ENCODE measurements at places on chromosomes 16 and 17.

DNA sequence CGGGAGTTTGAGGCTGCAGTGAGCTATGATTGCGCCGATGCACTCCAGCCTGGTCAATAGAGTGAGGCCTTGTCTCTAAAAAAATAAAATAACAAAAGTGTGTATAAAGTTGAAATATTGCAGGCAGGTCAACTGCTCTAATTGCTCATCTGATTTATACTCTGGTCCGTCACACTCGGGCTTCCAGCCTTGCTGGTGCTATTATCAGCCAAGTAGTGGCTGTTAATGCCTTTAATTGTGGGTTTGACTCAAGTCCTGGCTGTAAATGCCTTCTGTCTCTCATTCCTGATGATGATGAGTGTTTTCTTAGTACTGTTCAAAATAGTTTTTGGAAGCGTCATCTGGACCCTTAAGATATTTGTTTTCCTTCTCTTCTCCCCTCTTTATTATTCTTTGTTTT, 18.4 kb downstream of the SYT17 start:
- DNase-seq = no peak

DNA sequence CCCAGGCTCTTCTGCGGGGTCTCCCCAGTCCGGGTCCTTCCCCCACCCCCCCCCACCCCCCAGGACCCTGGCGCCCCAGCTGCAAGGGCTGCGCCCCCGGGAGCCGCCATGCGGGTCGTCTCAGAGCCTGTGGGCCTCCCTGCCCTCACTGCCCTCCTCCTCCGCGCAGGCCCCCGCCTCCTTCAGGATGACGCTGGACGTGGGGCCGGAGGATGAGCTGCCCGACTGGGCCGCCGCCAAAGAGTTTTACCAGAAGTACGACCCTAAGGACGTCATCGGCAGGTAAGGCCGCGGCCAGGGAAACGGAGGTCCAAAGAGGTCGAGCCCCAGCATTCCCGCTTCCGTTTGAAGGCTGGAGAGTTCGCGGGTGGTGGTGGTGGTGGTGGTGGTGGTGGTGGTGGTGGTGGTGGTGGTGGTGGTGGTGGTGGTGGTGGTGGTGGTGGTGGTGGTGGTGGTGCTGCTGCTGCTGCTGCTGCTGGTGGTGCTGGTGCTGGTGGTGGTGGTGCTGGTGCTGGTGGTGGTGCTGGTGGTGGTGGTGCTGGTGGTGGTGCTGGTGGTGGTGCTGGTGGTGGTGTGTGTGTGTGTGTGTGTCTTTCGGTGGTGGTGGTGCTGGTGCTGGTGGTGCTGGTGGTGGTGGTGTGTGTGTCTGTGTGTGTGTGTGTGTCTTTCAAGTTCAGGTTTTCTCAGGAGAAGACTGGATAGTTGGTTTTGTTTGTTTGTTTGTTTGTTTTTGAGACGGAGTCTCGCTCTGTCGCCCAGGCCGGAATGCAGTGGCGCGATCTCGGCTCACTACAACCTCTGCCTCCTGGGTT, 615 bp downstream of the PHKG2 start:
- DNase-seq = no peak

GRCh38 chr16:67752641-67753040, 33.5 kb upstream of the GFOD2 start:
- DNase-seq = no peak

- no peak for DNase-seq
Measured at GRCh38 chr17:74520016-74520434, 11.2 kb downstream of the CD300LB start.

GRCh38 chr16:8725513-8726178, 51.2 kb downstream of the ABAT start:
- DNase-seq = no peak

GRCh38 chr17:65498816-65499215, 62.6 kb downstream of the AXIN2 start:
- DNase-seq = no peak

DNA sequence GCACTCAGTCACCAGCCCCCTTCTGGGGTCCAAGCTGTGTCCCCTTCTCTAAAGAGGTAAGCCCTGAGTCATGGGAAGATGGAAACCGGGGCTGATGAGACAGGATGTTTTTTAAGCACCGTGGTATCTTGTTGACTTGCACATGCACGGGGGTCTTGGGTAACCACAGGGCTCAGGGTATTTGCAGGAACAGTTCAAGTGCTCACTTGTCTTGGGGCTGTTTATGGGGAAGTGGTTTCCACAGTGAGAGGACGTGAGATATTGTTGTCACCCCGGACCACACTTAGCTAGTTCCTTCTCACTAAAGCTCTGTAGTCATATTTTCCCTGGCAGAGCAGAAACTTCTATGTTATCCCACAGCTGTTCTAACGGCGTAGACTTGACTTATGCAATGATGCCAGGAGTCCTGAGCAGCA, 7.7 kb downstream of the CCL3L1 start:
- no peak for DNase-seq

GRCh38 chr17:41792845-41793783, 6.6 kb upstream of the JUP start:
- no peak for DNase-seq

GRCh38 chr16:89552329-89552728, 8.2 kb upstream of the RPL13 start:
- DNase-seq = no peak

DNA sequence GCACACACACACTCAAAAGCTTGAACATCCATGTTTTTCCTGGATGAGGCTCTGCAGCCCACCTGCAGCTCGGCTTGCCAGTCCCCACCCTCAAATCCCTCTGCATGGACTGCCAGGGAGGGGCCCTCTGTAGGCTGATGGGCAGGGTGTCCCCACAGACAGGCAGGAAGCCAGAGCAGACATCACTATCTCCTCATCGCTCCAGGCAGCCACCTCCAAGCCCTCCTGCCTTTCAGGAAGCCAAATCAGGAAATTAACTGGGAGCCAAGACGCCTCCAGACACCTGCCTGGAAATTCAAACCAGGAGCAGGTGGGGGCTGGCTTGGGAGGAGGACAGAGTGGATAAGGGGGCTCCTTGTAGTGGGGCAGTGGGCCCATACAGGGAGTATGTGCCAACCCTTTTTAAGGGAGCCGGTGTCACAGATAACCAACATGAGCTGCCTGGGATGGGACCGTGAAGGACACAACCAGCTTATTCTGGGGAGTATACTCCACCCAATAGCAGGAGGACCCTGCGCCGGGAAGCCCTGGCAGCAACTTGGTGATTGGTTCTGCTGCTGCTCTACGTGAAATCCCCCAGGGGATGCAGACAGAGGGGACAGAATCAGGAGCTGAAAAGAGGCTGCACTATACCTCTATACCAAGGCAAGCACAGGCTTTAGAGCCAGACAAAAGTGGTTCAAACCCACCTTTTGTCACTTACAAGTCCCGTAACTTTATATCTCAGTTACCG, 139.1 kb downstream of the CCT6B start:
- DNase-seq = no peak

- no peak for DNase-seq
Measured at GRCh38 chr17:32452281-32452680, 8.0 kb downstream of the PSMD11 start.

GRCh38 chr17:71417142-71417541, 703.7 kb upstream of the SOX9 start:
- DNase-seq = no peak

- DNase-seq = no peak
Measured at GRCh38 chr17:58593123-58593522, 78.7 kb upstream of the MTMR4 start.

DNA sequence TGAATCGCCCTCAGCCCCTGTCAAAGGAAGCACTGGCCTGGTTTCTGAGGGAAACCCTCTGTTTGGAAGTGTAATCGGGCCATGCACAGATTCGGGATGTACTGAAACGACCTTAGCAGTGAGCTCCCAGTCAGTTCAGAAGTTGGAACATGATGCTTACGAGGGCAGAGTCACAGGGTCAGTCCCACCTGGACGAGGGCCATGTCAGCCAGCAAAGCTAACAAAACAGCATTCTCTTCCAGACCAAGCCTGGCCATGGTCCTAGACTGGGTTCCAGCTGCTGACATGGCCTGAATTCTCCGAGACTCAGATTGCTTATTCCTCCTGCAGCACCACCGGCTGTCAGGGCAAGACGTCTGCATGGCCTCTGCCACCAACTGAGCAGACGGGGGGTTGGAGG, 192.2 kb upstream of the WSCD1 start:
- DNase-seq = no peak

DNA sequence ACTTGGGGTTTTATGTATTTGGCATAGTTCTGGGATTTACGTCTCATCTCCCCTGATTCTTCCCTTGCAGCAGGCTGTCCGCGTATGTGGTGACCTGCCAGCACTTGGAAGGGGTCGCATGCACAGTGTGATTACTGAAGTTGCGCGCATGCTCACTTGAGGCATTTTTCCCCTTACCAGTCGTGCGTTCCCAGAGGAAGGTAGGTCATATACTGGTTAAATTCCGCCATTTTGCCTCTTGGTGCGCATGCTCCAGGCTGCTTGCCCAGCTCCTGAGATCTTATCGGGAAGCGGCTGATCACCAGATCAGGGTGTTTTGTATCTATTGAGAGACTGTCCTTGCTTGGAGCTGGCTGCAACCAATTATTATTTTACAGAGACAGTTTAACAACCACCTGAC, 56.5 kb upstream of the TEX2 start:
- no peak for DNase-seq

- no peak for DNase-seq
Measured at GRCh38 chr17:47948706-47949196, 7.4 kb downstream of the PNPO start.

- no peak for DNase-seq
Measured at GRCh38 chr17:6701719-6702118, 11.4 kb downstream of the SLC13A5 start.

GRCh38 chr17:49987681-49988441, 7.2 kb downstream of the DLX3 start:
- DNase-seq = no peak

GRCh38 chr17:28124962-28125361, 82.5 kb downstream of the NLK start:
- DNase-seq = no peak

GRCh38 chr17:64575431-64575830, 68.7 kb downstream of the CEP95 start:
- DNase-seq = no peak

- no peak for DNase-seq
Measured at GRCh38 chr17:48639982-48640857, 14.1 kb upstream of the HOXB9 start.

DNA sequence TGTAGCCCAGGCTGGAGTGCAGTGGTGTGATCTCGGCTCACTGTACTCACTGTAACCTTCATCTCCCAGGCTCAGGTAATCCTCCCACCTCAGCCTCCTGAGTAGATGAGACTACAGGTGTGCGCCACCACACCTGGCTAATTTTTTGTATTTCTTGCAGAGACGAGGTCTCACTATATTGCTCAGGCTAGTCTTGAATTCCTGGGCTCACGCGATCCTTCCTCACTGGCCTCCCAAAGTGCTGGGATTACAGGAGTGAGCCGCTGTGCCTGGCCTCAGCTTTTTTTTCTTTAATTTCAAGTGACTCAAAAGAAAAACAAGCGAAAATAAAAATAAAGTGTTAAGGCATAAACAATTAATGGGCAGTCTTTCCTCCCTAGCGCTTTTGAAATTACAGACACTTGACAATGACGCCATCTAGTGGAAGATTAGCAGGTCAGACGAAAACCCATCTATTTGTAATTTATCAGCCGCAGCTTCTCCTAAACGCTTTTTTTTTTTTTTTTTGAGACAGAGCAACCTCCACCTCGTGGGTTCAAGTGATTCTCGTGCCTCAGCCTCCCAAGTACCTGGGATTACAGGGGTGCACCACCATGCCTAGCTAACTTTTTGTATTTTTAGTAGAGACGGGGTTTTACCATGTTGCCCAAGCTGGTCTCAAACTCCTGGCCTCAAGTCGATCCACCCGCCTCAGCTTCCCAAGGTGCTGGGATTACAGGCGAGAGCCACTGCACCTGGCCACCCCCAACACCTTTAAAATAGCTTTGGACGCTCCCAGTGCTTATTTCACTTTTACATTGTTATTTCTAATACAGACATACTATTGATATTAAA, 28.1 kb upstream of the PECAM1 start:
- peak; percentile 57 for DNase-seq

DNA sequence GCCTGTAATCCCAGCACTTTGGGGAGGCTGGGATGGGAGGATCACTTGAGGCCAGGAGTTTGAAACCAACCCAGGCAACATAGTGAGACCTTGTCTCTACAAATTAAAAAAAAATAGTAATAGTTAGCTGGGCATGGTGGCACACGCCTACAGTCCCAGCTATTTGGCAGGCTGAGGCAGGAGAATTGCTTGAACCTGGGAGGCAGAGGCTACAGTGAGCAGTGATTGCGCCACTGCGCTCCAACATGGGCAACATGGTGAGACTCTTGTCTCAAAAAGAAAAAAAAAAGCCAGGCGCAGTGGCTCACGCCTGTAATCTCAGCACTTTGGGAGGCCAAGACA, 56.9 kb upstream of the MRTFB start:
- no peak for DNase-seq

DNA sequence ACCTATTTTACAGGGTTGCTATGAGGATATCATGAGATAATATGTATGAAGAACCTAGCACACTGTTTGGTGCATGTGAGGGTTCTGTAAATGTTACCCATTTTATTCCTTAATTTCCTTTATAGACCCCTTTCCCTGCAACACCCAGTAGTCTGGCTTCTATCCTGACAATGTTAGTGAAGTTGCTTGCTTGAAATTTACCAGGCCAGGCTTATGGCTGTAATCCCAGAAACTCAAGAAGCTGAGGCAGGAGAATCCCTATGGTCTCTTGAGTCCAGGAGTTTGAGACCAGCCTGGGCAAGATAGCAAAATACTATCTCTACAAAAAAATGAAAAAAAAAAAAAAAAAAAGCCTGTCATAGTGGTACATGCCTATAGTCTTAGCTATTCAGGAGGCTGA, 722.0 kb downstream of the MAF start:
- DNase-seq = no peak

- DNase-seq = no peak
Measured at GRCh38 chr16:80932708-80933095, 74.0 kb downstream of the CMC2 start.
